ENCODE measurements at places on chromosomes 16 and 17.

DNA sequence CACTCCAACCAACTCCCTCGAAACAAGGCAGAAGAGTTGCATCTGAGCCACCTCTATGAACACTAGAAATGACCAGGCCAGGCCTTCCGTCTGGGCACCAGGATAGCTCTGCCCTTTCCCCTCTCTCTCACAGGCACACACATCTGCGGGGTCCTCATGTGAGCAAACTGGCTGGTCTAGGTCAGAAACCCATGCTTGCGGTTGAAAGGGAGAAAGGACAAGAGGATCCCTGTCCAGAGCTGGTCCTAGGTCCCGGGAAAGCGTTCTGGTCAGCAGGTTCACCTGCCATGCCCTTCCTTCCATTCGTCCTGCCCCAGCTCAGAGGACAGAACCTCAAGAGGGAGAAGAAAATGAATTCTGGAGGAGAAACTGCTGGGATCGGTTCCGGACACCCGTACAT, 2.7 kb downstream of the MNT start:
- DNase-seq = no peak

- no peak for DNase-seq
Observed at GRCh38 chr16:46753015-46753414, 4.9 kb upstream of the MYLK3 start.

- no peak for DNase-seq
Observed at GRCh38 chr16:22198547-22199293, 7.4 kb upstream of the EEF2K start.

- DNase-seq = no peak
Observed at GRCh38 chr16:79659344-79659743, 58.8 kb upstream of the MAF start.

DNA sequence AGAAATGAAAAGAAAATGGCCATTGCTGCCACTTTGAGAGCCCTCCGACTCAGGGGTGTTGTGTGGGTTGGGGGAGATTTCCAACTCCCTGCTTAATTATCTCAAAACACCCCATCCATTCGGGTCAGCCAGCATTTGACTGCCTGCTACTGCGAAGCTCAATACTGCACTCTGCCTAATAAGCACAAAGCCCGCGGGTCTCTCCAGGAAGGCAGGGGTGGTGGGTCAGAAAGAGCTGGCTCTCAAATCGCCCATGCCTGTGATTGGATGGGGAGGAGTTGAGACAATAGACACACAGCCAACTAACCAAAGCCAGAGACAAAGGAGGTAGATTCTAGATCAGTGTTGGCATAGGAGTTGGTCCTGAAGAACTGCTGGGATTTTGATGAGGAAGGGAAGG, 2.3 kb upstream of the XAF1 start:
- no peak for DNase-seq

DNA sequence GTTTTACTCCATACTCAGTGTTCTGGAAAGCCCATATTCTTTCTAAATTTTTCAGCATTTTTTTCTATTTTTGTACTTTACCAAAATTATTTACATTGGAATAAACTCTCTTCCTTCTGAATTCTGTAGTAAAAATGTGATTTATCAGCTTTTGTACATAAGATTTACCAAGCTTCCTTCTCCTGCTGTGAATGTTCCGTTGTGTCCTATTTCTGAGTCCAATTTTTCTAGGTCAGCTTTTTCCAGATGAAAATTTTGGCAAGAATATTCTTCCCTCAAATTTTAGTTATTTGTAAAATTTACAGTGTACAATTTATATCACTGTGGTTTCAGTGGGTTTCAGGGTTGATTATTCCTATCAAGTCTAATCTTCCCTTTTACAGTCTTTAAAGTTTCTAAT, 27.5 kb downstream of the ASPA start:
- DNase-seq = no peak

- no peak for DNase-seq
Observed at GRCh38 chr17:15109608-15110007, 155.5 kb downstream of the PMP22 start.

GRCh38 chr16:57614536-57614935, 13.9 kb upstream of the ADGRG1 start:
- no peak for DNase-seq

GRCh38 chr16:4330277-4330874, 14.5 kb downstream of the GLIS2 start:
- peak; percentile 57 for DNase-seq

GRCh38 chr17:3794557-3795389, 6.2 kb downstream of the ITGAE start:
- peak; percentile 63 for DNase-seq

DNA sequence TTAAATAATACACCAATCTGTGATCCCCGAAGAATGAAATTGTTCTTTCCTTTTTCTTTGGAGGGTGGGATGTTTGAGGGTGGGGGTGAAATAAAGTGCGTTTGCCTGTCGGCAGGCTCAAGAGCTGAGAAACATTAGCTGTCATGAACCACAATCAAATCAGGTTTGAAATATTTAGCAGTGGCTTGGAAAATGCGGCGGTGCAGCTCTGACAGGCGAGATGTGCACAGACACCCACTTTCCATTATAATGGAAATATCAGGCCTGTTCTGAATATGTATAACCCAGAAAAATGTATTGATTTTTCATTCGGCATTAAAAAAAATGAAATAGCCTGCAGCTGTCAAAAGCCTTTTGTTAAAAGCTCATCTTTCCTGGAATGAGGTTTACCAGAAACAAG, 212.8 kb downstream of the ZFHX3 start:
- no peak for DNase-seq

- no peak for DNase-seq
Observed at GRCh38 chr16:8853611-8854010, 15.2 kb downstream of the CARHSP1 start.

- peak; percentile 24 for DNase-seq
Observed at GRCh38 chr17:50198026-50198669, 3.3 kb downstream of the COL1A1 start.

DNA sequence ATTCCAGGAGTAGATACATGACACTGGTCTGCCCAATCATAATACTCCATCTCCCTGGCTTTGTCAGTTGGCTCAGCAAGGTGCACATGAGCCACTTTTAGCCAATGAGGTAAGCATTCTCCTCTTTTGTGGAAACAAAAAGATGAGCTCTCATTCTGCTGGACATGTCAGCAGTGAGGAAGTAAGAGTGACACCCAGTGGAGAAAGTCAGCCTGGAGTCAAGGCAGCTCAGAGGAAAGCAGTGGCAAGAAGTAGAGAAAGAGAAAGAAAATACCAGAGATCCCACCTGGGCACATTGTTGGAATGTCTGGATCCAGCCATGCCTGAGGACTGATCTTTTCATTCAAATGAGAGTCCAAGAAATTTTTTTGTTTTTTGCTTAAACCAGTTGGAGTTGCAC, 496.9 kb upstream of the C16orf82 start:
- DNase-seq = no peak

GRCh38 chr16:9415545-9415944, 324.1 kb downstream of the HAPSTR1 start:
- no peak for DNase-seq

DNA sequence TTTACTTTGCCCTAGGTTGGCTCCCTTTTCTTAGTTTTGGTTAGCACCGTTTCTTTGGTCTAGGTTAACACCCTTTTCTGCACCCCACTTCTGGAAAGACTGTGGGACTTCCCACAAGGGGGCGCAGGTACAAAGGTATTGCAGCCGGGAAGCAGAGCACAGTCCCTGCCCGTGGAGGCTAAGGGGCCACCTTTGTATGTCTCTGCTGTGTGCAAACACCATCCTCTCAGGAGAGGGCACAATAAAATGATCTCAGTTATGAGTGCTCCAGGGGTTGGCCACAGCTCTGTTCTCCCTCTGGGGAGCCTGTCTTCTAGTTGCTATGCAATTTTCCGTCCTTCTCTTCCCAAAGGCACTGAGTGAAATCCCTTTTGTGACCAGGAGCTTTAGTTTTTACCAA, 28.4 kb upstream of the TMC5 start:
- peak; percentile 6 for DNase-seq

- no peak for DNase-seq
Observed at GRCh38 chr17:79607940-79608623, 2.8 kb downstream of the RBFOX3 start.

- DNase-seq = no peak
Observed at GRCh38 chr17:82408288-82408937, 9.7 kb upstream of the HEXD start.

DNA sequence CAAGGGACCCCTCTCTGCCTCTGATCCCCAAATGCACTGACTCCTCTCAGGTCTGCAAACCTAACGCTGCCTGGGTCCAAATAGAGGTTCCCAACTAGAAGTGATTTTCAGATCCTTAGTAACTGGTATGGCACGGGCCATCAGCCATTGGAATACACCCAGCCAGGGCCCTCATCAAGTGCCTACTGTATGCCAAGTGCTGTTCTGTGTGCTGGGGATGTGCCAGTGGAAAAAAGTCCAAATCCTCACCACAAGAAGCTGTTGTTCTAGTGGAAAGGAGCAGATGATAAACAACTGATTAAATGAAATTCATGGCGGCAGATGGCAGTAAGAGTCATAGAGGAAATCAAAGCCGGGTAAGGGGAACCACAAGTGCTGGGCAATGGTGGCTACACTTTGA, 57.2 kb upstream of the MED9 start:
- DNase-seq = no peak

- no peak for DNase-seq
Observed at GRCh38 chr16:72812672-72813071, 235.3 kb downstream of the ZFHX3 start.

DNA sequence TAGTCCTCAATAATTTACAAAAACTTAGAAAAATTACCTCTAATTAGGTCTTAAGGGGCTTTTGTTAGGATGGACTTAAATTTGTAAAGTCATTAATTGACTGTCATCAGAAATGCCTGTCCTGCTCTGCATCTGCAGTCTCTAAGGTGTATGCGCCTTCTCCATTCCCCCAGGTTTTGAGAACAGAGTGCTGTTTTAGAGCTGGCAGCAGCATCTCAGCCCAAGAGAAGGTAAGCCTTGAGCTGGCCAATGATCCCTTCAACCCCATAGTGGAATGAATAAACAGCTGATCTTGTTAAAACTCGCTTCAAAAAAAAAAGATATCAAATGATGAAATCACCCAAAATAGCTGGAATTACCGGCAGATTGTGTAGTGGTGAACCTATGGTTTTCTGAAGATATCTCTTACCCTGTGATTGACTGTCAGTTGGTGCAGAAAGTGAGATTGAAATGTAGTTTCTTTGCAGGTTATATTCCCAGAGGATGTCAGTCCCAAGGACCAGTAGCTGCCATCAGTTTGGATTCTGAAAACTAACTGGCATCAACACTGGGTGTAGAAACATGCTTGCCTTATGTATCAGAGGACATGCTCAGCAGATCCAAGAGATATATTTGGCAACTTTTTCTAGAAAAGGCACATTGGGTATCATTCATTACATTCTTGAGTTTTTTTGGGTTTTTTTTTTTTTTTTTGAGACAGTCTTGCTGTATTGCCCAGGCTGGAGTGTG, 25.7 kb downstream of the TRPV2 start:
- DNase-seq = no peak

DNA sequence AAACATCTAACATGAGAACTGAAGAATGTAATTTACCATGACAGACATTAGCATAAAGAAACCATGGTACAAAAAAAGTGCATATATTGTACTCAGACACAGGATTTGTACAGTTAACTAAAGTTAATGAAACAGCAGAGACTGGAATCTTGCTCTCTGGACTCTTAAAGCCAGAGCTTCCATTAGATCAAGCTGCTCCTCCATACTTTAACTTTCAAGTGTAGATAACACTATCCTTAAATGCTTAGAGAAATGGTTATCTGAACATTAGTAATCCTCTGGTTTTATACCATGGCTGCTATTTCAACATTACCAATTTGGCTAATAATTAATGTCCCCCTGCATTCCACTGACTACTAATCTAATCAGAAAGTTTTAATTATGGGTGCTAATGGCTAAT, 3.1 kb downstream of the NUDT21 start:
- DNase-seq = no peak

DNA sequence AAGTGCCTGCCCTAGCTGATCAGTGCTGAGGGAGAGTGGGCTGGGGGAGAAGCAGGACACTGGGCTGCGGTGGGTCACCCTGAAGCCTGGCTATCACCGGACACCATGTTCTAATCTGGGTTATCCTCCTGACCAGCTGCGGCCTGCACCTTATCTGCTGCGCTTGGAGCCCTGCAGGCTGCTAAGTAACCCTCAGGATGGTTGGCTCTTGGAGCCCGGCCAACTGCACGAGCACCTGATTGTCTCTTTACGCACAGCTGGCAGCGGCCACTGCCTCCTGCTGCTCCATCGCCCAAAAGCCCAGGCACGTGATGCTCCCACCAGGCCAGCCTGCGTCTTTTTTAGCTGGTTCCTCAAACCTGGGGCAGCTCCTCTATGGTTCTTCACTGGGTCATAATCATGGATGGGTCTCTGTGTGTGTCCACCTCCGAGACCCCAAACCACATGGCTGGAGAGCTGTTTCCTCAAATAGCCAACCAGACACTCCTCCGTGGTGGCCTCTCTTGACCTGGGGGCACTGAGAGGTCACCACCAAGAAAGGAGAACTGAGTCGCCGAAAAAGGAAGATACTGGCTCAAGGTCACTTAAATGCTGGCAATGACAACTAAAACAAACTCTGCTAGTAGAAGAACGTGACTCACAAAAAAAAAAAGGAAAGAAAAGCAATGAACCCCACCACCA, 21.7 kb downstream of the SPHK1 start:
- DNase-seq = no peak

DNA sequence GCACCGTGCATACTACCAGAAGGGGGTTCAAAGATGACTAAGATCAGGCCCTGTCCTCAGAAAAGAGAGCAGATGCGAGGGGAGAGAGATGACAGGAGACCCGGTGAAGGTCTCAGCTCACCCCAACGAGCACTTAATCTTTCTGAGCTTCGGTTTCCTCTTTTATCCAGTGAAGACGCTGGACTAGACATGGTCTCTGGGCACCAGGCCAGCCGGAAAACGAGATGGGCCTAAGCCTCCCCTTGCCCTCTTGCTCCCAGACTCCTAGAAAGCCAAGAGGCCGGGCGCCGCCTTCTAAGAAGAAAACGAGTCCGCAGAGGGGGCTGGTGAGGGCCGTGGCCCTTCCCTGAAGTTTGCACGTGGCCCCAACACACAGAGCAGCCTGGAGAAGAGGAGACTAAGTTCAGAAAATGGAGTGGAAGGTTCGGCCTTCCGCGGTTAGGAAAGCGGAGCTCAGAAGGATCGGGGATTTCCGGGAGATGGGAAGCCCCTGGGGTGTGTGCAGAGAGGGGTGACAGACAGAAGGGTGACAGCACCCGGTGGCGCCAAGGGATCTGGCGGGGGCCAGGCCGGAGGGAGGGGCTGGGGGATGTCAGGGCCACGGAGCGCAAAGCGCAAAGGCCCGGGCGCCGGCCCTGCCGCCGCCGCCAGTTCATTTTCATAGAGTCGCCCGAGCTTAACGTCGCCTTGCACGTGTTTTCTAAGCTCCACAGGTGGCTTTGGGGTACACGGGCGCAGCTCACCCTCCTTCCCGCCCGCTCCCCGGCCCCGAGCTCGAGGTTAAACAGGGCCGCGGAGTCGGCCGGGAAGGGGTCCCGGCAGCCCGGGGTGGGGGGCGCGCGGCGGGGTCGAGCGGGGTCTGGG, 42.1 kb upstream of the BHLHA9 start:
- no peak for DNase-seq

GRCh38 chr17:31587462-31587861, 196.0 kb downstream of the RAB11FIP4 start:
- DNase-seq = no peak

GRCh38 chr17:71885662-71886061, 235.2 kb upstream of the SOX9 start:
- no peak for DNase-seq

Data from stimulated activated CD8-positive, alpha-beta memory T cell treated with anti-CD3 and anti-CD28 coated beads, Interleukin-2, amount 100 ng/mL, for 1 hour (primary cell).